ENCODE measurements at places on chromosomes 11 and 22.
A peak's percentile ranks its signal among the peaks of the same experiment; 100 is the strongest.

GRCh38 chr11:11486002-11486401 lies 133.0 kb upstream of the CSNK2A3 start:
- DNase-seq, result no peak

GRCh38 chr11:119995730-119996491 lies 142.0 kb downstream of the TRIM29 start:
- no peak for DNase-seq

- no peak for DNase-seq
Measured at GRCh38 chr11:123230346-123230745, 35.3 kb upstream of the CLMP start.

GRCh38 chr22:41092847-41093411 lies 537 bp downstream of the EP300 start:
- peak; percentile 63 for DNase-seq

GRCh38 chr22:43053176-43053575 lies 36.0 kb downstream of the TTLL1 start:
- no peak for DNase-seq

DNA sequence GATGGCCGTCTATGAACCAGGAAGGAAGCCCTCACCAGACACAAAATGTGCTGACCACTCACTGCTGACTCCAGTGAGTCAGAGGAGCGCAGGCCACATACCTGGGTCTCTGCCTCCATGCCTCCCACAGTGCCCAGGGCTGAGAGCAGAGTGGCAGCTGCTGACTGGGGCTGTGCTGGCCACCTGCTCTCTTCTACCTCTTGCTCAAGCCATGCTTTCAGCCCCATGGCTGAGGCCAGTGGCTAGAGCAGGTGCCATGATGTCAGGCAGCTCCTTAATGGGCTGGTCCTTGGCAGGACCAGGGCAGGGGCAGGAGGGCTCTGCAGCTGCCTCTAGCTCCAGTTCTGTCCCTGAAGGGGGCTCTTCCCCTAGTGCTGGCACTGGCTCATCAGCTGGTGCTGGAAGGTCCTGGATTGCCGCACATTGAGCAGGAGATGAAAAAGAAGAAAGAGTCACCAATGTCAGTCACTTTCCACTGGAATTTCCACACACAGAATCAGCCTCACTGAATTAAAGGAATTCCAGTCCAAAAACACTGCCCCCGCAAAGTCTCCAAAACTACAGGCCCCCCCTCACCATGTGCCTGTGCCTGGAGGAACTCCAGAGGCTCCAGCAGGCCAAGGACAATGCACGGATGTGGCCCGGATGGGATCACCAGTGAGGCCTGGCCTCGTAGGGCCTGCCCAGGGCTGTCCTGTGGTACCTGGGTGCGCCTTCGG lies 86.4 kb downstream of the GGTLC2 start:
- peak; percentile 38 for DNase-seq

- no peak for DNase-seq
Measured at GRCh38 chr11:20368438-20368837, 4.9 kb downstream of the HTATIP2 start.
